ENCODE measurements at places on chromosomes 4 and X.

- DNase-seq = no peak
Measured at GRCh38 chr4:37732526-37733186, 46.5 kb upstream of the RELL1 start.

DNA sequence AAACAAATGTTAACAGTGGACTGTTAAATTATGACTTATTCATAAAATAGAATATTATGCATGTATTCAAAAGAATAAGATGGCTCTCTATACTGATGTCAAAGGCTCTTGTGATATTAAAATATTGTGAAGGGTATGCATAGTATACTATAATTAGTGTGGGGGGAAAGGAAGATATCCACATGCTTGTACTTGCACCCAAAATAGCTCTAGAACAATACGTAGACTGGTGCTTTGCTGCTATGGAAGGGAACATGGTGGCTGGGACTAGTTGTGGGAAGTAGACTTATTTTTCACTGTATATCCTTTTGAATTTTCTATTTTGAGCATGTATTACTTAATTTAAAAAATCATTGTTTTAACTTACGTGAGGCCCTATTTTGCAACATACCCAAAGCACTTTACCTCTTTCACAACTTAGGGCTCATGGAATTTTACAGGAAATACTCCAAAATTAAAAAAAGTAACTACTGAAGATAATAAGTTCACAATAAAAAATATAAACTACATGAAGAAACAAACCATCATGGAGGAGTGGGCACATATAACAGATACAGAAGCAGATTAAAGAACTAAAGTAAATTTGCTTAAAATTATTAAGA is 7.9 kb downstream of the PGRMC2 start:
- DNase-seq = no peak

DNA sequence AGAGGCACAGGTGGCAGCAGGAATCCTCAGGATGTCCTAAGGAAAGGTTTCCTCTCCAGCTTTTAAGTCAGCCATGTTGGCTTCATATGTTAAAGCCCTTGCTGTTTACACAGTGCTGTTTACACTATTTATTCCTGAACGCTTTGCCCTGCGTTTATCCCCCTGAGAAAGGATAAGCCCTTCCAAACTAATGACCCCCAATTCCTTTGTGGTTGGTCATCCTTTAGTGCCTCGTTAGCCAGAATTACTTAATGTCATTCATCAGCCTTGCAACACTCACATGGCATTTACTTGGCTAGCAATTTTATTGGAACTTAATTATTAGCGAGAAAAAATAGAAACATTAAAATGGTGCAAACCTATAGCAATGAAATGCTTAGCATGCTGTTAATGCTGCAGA is 23.8 kb downstream of the VCX2 start:
- DNase-seq = no peak

DNA sequence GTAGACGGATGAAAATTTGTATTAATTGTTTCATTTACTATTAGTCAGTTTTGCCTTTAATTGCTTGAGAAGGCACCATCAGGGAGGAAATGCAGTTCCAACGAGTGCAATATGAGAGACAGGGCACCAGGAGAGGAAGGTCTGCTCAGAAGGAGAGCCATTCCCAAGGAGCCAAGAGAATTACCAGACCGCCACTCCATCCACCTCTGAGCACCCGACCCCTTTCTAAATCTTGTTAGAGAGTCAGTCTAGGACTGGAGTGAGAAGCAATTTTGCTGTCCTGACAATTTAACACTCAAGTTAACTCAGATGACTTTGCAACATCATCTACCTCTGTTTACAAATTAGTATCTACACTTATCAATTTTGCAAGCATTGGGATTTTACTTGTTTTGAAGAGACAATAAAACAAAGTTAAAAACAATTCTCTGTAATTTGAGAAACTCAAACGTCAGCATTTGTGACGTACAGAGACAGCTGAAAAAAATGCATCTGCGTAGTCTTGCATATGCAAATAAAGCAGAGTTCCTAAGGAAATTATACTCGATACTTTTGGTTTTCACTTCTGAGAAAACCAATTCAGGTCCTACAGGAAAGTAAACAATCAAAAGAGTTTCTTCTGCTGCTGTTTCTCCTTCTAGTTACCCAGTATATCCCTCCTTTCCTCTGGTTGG is 1704.7 kb upstream of the TENM3 start:
- DNase-seq = no peak

- DNase-seq = no peak
Measured at GRCh38 chr4:123825596-123826291, 429.1 kb downstream of the SPRY1 start.

DNA sequence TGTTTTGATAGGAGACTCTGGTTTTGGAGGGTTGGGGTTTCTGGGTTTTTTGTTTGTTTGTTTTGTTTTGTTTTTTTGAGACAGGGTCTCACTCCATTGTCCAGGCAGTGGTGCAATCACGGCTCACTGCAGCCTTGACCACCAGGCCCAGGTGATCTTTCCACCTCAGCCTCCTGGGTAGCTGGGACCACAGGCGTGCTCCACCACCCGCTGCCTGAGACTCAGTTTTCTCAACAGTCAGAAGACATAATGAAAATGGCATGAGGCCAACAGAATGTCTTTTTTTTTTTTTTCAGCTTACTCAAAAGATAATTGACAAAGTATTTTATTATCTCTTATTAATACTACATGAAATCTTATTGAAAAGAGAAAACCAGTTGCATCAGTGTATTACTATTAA is 32.4 kb downstream of the TNIP2 start:
- no peak for DNase-seq

- no peak for DNase-seq
Measured at GRCh38 chr4:40916880-40917279, 167.1 kb downstream of the NSUN7 start.

GRCh38 chr4:9943761-9944160 is 77.5 kb downstream of the SLC2A9 start:
- DNase-seq = no peak

DNA sequence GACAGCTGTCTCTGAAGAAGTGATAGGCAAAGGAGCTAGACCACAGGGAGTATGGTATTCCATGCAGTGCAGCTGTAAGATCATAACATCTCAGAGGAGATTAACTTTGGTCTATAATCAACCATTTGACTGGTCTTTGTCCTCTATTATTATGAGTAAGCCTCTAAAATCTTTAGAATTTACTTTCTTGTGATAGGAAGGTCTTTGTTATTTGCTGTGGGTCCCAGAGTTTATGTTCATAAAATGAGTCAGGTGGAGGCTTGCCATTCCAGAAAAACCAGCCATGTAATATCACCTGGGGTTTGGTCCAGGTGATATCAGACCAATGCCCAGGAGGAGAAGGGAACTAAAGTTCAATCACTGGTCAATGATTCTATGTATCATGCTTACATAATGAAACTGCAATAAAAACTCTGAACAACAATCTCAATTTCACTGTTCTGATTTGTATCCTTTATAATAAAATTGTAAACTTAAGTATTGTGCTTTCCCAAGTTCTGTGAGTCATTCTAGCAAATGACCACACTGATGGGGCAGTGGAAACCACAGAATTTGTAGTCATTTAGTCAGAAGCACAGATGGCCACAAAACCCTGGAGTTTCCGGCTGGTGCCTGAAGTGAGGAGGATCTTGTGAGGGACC is 239.6 kb upstream of the TRAM1L1 start:
- DNase-seq = no peak

- no peak for DNase-seq
Measured at GRCh38 chr4:23438764-23439163, 451.1 kb downstream of the PPARGC1A start.

DNA sequence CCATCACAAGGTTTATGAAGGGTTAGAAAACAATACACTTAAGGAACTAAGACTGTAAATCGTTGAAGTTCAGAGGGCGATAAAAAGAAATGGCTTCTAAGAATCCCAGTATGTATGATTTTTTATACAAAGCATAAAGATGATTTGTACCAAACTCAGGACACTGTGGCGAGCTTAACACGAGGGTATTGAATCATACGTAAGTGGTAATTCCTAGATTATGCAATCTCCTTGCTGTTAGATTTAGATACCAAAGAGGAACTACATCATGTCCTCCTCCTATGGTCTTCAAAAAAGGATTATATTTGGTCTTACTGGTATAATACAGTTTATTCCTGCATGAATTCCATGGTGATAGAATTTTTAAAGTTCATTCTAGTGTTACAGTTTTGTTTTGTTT is 23.9 kb downstream of the NFKB1 start:
- DNase-seq = no peak

DNA sequence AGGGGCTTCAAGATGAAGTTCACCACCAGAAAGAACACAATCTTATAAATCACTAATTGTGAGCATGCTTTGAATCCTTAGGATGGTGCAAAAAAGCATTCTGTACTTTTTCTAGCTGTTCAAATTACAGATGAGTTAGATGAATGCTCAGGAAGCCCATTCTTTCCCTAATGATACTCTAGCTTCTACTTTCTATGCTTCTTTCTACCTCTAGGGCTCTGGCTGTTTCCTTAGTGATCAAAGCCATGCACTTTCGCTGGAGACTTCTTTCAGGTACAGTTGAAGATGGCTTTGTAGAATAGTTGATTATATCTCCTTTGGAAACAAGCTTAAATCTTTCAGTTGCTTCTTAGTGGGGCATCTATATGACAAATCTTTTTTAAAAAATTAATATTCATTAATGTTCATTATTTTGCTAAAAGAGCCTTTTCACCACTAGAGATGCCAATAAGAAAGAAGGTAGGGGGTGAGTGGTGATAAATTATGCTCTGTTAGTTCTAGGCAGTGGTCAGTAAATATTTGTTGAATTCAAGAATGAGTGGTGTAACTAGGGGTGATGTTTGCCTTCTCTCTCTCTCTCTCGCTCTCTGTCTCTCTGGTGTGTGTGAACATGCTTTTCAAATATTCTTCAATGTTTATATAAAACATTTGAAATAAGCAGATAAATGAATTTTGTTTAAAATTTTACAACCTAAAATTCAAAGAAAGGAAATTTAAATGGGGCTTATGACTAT is 169.4 kb downstream of the GLUD2 start:
- no peak for DNase-seq

- DNase-seq = no peak
Measured at GRCh38 chr4:77014256-77014655, 61.5 kb downstream of the CCNI start.

DNA sequence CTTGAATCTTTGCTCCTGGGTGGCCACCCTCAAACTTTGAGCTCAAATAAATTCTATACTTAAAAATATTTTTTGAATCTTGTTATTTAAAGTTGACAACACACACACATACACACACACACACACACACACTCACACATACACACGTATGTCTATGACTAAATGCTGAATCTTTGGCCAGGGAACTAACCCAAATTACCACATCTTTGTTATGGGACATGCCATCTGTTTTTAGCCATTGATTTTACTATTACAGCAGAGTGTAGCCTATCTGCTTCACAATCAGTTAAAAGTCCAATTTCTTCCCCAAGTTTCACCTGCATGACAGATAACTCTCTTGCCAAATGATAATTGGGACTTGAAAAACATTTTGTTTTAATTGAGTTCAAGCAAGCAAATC is 45.0 kb upstream of the USP46 start:
- no peak for DNase-seq

- DNase-seq = no peak
Measured at GRCh38 chrX:47523713-47524166, 37.3 kb upstream of the ARAF start.

DNA sequence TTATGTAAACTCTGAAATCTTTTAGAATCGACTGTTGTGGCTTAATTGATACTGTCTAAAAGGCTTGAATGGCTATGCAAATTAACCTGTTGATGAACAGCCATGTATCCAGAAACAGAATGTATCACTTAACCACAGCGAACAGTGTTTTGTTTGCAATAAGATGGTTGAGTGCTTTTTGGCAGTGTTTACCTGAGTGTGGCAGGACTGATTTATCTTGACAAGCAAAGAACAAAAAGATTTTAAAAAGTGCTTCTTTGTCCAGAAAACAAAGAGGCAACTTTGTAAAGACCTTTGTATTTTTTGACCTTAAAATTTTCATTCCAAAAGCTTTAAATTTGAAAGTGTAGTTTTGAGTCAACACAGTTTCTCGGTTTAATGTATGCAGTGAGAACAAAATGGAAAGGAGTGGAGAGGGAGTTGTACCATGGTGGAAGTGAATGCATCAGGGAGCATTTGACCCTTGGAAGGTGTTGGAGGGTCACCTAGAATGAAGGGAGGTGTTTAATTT is 18.0 kb downstream of the ARHGAP10 start:
- no peak for DNase-seq

All from suprapubic skin (tissue), 4 donors.